Stimulated activated CD8-positive, alpha-beta memory T cell treated with anti-CD3 and anti-CD28 coated beads, Interleukin-4, amount 100 ng/mL, for 1 hour (primary cell): ENCODE measurements at places on chromosomes 7 and 10.

DNA sequence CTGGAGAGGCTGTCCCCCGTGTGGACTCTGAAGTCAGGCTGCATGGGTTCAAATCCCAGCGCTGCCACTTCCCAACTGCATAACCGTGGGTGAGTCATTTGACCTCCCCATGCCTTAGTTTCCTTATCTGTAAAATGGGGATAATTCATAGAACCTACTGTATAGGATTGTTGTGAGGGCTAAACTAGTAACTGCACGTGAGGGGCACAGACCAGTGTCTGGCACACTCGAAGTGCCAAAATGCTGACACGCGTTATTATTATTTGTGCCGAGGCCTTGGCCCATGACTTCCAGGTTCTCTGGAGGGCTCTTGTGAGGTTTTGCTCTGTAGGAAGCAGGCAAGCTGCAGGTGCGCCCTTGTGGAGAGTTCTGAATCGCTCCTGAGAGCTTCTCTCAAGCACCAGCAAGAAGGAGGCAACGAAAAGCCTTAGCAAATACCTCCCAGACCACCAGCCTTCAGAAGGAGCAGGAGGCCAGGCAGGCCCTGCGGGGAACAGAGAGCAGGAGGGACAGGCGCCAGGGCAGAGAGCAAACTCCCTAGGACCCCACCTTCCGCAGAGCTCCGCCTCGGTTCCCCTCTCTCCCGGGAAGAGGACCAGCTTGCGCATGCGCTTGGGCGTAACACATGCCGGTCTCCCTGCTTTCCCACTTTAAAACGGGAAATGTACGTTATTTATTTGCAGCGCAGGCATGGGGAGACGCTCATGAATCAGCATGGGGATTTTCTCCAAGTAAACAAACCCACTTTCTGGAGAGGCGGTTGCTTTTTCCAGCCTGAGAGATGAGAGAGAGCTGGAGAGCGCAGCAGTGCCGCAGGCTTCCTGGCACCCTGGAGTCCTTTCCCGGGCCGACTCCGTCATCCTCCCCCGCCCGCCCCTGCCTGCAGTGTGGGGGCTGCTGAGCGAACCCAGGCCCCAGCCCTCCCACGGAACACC is 39.6 kb downstream of the SORCS3 start:
- DNase-seq: no peak

DNA sequence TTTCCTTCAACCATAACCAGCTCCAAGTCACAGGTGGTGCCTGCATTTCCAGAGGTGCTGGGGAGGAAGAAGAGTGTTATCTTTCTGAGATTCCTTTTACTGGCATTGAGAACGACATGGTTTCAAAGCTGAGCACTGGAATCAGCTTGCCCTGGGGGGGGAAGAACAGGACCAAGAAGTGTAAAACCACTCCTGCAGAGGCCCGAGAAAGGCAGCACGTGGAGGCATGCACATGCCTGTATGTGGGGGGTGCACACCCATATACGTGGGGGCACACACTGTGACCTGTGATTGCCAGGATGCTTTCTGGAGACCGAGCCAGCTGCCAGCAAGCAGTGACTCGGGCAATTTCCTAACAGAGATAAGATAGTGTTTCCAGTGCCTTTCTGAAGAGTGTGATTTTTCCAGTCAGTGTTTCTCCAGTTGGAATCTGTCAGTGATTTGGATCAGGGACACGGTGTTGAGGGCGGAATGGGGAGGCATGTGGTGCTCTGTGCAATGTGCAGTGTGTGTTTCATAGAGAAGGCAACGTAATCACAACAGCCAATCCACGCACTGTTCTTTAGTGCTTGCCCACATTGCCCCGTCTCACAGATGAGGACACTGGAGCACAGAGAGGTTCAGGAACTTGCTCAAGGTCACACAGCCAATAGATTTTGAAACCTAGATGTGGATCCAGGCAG is 4.2 kb downstream of the LRRC27 start:
- no peak for DNase-seq

- no peak for DNase-seq
These were observed 165.2 kb upstream of the PITRM1 start for GRCh38 chr10:3337741-3338140.

DNA sequence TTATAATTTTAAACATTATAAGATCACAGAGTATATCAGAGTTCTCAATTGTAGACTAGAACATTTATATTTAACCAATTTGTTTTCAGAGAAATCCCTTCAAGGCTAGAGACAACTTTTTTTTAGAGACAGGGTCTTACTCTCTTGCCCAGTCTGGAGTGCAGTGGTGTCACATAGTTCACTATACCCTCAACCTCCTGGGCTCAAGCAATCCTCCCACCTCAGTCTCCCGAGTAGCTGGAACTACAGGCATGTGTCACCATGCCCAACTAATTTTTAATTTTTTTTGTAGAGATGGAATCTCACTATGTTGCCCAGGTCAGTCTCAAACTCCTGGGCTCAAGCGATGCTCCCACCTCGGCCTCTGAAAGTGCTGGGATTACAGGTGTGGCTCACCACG is 15.3 kb downstream of the UCMA start:
- DNase-seq: no peak

DNA sequence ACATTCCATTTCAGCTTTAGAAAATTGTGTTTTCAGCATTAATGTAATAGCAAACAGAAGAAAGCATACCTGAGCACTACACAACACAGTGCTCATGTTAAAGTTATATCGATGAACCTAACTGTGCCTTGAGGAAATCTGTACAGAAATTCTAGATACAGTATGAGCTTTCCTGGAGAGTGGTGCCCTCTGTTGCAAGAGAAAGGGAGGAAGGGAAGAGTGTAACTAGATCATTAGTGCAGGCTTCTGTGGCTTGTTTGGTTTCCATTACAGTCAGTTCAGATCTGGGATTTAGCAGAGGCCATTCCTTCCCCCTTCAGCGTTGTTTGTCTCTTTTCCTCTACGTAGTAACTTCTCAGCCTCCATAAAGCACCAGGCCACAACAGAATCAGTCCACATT is 139.7 kb downstream of the HTR7 start:
- DNase-seq: no peak

DNA sequence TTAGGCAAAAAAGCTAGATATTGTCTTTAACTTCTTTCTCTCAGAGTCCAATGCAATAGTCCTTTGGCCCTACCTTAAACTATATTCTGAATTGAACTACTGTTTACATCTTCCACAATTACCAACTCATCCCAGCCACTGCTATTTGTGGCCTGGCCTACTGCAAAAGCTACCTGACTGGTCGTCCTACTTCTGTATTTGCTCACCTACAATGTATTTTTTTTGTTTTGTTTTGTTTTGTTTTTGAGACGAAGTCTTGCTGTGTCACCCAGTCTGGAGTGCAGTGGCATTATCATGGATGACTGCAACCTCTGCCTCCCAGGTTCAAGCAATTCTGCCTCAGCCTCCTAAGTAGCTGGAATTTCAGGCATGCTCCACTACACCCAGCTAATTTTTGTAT is 51.2 kb downstream of the ARL4A start:
- no peak for DNase-seq

GRCh38 chr10:94361171-94361794 is 1.5 kb downstream of the NOC3L start:
- no peak for DNase-seq
